ENCODE measurements at places on chromosomes 3 and 15.

DNA sequence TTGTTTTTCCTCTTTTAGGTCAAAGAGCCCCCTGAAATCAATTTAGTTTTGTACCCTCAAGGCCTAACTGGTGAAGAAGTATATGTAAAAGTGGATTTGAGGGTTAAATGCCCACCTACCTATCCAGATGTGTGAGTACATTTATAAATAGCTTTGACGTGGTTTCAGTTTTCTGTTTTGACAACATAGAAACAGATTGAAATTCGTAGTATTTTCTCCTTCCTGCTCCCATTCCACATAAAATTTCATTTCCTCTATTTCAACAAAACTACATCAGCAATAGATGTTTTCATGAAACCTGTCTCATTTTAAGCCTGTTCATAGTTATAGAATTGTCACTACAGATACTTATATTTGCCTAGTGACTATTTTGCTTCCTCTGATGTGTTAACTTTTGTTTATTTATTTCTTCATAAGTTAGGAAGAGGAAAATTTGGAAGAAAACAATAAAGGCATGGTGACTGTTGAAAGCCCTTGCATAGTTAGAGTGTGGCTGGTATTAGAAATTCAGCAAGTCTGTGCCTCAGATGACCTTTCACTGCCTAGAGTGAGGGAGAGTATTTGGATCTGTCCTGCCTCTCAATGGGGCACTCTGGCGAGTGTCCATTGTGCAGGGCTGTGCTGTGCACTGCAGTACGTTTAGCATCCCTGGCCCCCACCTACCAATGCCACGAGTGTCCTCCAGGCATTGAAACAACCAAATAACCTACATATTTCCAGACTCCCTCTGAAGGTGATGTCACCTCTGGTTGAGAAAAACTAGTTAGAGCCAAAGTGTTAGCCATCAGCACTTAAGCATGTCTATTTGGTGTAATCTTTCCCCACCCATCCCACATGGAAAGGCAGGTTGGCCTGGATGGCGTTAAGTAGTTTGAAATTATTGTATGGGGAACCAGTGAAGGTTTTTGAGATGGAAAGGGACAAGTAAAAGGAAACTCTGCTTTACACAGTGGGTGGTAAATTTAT lies 5.9 kb downstream of the EIF2AK4 start:
- no peak for DNase-seq

- DNase-seq = no peak
These were observed 37.3 kb upstream of the OSBPL11 start for GRCh38 chr3:125632597-125632996.

GRCh38 chr3:32009957-32010356 lies 28.4 kb downstream of the ZNF860 start:
- no peak for DNase-seq

DNA sequence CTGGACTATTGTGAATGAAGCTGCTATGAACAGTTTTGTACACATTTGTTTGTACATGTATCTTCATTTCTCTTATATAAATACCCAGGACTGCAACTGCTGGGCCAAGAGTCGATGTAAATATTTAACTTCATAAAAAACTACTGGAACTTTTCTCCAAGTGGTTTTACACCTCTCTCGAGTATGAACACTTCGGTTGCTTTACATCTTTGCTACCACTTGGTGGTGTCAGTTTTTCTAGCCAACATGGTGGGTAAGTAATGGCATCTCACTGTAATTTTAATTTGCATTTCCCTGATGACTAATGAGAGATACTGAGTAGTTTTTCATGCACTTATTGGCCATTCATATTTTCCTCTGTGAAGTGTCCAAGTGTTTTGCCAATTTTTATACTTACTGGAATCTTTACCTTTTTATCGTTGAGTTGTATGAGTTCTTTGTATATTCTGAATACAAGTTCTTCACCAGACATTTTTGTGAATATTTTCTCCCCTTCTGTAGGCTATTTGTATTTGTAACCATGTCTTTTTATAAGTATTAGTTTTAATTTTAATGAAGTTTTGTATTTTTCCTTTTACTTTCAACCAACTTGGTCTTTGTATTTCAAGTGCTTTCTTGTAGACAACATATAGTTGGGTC lies 44.4 kb downstream of the PCOLCE2 start:
- peak; percentile 47 for DNase-seq

- DNase-seq = no peak
These were observed 10.4 kb upstream of the FBXL22 start for GRCh38 chr15:63586790-63587189.

DNA sequence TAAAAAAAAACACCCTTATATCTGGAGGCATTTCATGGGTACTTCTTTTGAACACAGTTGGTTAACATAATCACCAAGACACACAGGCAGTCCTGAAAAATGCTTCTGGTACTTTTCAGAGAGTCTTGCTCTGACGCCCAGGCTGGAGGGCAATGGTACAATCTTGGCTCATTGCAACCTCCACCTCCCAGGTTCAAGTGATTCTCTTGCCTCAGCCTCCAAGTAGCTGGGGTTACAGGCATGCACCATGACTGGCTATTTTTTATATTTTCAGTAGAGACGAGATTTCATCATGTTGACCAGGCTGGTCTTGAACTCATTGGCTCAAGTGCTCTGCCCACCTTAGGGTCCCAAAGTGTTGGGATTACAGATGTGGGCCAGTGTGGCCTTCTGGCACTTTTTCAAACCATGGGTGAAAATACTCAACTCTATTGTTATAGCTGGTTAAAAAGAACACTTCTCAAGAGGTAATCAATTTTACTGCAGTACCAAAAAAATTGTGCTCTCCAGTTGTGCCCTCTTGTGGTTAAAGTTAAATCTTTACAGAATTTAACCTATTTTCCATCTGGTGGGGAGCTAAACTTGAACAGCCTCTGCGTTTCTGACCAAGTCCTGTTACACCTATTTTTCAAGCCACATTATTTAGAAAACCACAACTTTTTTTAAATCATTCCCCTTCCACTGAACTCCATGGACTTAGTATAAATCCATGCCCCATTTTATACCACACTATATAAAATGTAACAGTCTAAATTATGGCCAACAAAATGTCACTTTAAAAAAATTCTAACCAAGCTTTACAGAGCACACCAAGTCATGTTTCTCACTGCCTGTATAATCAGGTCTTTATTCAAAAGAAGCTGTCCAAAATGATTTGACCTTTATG lies 1.2 kb upstream of the SNAPC5 start:
- peak; percentile 21 for DNase-seq

- DNase-seq = no peak
These were observed 293.3 kb downstream of the ZIC1 start for GRCh38 chr3:147702509-147702908.

GRCh38 chr3:1131166-1131565 lies 38.3 kb downstream of the CNTN6 start:
- DNase-seq = no peak

DNA sequence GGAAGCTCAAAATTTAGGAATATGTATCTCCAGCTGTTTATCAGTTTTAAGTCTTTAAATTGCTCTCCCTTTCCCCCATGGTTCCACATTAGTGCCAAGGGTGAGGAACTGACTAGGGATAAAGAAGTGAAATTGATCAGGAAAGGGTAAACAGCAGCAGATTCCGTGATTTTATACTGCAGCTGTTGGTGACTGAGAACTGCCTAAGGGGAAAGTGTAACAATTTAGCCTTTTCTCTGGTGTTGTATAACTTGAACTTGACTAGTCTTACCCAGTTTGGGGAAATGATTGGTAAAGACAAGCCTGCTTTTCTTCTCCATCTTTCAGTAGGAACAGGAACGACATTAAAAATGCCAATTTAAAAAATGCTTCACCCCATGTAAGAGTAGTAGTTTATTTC lies 5.0 kb downstream of the SPRED1 start:
- DNase-seq = no peak

GRCh38 chr15:100727291-100727851 lies 125.0 kb downstream of the ASB7 start:
- no peak for DNase-seq

DNA sequence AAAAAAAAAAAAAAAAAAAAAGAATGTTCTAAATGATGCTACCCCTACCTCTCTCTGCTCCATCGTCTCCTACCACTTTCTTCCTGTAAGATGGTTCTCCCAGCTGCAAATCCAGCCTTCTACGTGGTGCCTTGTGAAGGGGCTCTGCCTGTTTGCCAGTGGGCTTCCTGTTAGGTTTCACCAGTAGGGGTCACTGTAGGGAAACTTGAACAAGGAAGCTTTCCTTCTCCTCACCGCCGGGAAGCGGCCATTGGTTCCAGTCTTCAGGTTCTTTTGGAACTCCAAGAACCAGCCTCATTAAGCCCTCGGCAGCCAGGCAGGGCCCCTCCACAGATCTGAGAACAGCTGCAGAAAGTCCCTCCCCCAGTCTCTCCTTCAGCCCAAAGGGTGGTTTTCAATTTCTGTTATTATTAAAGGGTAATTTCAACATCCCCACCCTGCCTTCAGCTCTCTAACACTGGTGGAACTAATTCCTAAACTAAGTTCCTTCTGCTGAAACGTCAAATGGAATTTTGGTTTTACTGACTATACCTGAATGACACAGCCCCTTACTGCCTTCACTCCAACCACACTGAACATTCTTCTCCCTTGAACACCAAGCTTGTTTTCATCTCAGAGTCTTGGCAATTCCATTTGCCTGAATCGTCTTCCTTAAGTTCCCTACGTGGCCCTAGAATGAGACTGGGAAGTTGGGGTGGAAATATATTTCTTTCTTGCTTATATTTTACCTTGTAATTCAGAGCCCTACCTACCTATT lies 13.5 kb downstream of the MCCC1 start:
- DNase-seq = peak; percentile 61

All from hematopoietic multipotent progenitor cell treated with erythropoietin and hydrocortisone succinate and interleukin-3 and kit ligand, for 17 days (in vitro differentiated cells).